ENCODE measurements at places on chromosomes 5 and 9.

DNA sequence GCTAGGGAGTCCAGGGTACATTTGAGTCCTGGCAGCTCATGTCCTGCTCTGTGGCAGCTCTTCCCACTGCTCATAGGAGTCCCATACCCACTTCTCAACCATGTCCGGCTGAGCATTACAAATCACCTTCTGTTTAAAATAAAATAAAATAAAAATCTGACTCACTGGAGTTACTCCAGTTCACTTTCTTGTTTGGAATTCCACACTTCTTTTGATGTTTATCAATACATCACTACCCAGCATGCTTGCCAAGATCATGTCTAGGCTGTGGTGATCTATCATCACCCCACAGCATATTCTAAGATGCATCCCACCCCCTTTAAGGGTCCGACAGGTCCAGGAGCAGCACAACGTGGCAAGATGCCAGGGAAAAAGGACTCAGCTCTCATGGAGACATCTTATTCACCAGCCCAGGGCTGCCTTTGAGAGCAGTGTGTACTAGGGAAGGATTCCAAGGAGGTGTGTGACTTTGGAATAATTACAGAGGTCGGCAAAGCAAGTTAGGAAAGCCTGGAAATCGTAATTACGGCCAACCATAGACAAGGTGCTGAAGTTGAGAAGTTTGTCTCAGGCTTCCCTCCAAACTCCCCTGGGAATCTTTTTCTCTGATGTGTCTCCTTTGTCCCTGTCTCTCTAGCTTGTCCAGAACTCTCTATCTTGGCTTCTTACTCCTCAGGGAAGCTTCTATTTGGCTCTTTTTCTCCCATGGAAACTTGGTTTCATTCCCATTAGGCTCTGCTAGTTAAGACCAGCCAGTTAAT is 111.4 kb upstream of the SLC1A3 start:
- no peak for DNase-seq

- DNase-seq = no peak
These were observed 693.3 kb downstream of the DTWD2 start for GRCh38 chr5:118295045-118295444.

- no peak for DNase-seq
These were observed 379.1 kb upstream of the SMC2 start for GRCh38 chr9:103714992-103715391.

DNA sequence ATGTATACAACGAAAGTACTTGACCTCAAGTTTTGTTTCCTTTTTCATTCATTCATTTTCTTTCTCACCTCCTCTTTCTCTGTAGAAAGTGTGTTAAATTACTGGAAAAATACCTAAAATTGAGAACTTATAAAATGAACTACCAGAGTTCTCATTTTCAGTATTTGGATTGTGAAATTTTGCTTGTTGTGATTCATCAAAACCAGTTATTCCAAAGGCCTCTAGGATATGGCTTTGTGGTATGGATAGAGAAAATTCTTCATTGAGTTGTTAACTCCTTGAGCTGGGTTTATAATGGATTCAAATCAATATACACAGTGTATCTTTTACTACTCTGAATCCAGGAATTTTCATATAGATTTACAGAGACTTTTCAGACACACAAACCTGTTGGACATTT is 287.6 kb downstream of the KDM4C start:
- no peak for DNase-seq

- DNase-seq = no peak
These were observed 5.1 kb downstream of the MLANA start for GRCh38 chr9:5895782-5896181.

DNA sequence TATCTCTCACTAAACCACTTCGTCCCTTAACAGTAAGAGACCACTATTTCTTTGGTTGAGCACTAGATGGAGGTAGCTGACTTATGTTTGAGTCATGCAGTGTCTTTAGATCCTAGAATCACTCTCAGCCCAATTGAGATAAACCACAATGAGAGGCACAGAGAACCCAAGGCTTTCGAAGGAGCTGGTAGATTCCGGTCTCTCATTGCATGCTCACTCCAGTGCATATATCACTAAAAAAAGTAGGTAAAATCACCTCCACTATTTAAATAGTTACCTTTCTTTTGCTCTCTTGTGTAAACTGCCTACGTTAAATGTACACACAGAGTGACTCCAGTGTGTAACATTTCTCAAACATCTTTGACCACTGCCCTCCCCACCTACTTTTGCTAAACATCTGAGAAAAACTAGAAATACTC is 27.6 kb downstream of the ACTL7A start:
- DNase-seq = no peak

DNA sequence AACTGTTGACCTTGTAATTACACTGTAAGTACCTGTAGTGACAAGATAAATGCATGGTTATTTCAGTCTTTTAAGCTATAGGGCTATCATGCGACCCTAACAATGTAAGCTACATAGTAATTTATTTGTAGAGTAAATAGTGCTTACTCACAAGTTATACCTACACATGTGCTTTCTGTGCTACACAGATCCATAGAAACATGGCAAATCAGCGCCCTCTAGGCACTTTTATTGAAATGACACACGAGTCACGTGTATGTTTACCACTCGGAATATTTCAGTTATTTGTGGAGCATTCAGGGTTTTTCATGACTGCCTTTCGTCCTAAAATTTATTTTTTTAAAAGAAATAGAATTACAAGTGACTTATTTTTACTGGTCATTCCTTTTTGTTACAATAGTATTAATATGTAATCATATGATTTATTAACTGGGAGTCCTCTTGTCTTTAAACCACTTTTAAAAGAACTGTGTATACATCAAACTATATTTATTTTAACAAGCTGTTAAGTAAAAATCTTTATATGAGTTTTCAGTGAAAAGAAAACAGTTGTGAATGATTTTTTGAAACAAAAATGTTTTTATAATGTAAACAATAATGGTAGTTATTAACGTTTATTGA is 1242.3 kb upstream of the WWC1 start:
- DNase-seq = no peak

- no peak for DNase-seq
These were observed 59.6 kb downstream of the ARHGAP26 start for GRCh38 chr5:142829801-142830220.

GRCh38 chr5:142104491-142104890 is 4.1 kb upstream of the NDFIP1 start:
- no peak for DNase-seq

DNA sequence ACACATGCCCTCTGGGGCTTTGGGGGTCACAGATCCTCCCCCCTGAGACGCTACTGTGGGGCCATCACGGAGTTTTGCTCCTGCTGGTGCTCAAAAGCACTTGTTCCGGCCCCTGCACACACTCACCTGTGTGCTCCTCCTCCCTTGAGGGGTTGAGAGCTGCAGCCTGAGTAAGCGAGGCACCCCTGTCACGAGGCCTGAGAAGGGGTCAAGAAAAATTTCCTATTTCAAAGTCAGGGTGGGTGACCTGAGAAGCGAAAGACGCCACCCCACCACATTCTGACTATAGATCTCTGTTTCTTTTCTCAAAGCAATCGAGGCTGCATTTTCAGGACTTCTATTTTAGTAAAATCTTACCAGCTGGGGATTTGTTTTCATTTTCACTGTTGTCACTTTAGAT is 138.5 kb downstream of the DCP2 start:
- no peak for DNase-seq

GRCh38 chr5:107869438-107870115 is 198.8 kb upstream of the EFNA5 start:
- DNase-seq = no peak

- DNase-seq = no peak
These were observed 86.9 kb upstream of the SIMC1 start for GRCh38 chr5:176151281-176151680.

DNA sequence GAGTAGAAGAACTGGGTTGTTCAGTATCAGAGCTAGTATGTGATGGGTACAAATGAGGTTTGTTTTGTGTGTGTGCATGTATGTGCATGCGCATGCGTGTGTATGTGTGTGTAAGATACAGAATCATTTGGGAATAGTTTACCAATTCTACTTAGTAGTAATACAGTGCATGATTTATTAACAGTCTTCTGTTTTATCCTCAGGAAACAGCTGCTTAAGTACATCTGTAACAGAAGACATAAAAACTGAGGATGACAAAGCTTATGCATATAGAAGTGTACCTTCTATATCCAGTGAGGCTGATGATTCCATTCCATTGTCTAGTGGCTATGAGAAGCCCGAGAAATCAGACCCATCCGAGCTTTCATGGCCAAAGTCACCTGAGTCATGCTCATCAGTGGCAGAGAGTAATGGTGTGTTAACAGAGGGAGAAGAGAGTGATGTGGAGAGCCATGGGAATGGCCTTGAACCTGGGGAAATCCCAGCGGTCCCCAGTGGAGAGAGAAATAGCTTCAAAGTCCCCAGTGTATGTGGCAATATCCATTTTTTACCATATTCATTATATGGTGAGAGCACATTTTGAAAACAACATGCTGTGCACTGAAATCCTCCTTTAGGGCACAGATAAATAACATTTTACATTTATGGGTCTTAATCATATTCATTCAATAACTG is 228.5 kb downstream of the KDM4C start:
- no peak for DNase-seq

GRCh38 chr9:122277285-122277897 is 12.7 kb downstream of the MRRF start:
- no peak for DNase-seq

- DNase-seq = peak; percentile 84
These were observed 14.0 kb upstream of the TRIM14 start for GRCh38 chr9:98132806-98133631.

- no peak for DNase-seq
These were observed 216.5 kb downstream of the MCTP1 start for GRCh38 chr5:95068289-95068910.

GRCh38 chr5:33470544-33470943 is 29.8 kb downstream of the TARS1 start:
- DNase-seq = peak; percentile 47

GRCh38 chr5:43041110-43041668 is 1.1 kb upstream of the ANXA2R start:
- no peak for DNase-seq

DNA sequence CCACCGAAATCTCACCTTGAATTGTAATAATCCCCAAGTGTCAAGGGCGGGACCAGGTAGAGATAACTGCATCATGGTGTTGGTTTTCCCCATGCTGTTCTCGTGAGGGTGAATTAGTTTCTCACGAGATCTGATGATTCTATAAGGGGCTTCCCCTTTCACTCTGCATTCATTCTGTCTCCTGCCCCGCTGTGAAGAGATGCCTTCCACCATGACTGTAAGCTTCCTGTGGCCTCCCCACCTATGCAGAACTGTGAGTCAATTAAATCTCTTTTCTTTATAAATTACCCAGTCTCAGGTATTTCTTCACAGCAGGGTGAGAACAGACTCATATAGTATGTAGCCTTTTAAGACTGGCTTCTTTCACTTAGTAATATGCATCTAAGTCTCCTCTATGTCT is 128.1 kb upstream of the NR5A1 start:
- DNase-seq = no peak

- no peak for DNase-seq
These were observed 4.2 kb downstream of the SGCD start for GRCh38 chr5:156331181-156331580.

GRCh38 chr5:158544388-158545339 is 555.1 kb downstream of the EBF1 start:
- DNase-seq = no peak

- DNase-seq = no peak
These were observed 72.1 kb downstream of the ABCA1 start for GRCh38 chr9:104855807-104856206.

DNA sequence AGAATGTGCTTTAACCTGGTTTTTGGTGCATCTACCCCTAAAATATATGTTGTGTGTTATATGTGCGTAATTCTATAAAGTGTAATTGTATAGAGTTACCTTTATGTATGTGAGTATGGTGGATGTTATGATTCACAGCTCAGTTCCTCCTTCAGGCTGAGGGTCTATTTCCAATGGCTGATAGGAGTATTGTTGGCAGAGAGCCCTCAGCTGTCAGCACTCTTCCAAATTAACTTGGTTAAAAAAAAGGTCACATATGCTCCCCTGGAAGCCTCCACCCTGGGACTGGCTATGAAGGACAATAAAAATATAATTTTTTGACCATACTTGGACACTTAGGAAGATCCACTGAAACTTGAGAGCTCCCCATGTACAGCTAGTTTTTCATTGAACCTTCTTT is 250.4 kb upstream of the CDH12 start:
- no peak for DNase-seq

GRCh38 chr5:105878402-105878801 is 1792.3 kb downstream of the EFNA5 start:
- no peak for DNase-seq

DNA sequence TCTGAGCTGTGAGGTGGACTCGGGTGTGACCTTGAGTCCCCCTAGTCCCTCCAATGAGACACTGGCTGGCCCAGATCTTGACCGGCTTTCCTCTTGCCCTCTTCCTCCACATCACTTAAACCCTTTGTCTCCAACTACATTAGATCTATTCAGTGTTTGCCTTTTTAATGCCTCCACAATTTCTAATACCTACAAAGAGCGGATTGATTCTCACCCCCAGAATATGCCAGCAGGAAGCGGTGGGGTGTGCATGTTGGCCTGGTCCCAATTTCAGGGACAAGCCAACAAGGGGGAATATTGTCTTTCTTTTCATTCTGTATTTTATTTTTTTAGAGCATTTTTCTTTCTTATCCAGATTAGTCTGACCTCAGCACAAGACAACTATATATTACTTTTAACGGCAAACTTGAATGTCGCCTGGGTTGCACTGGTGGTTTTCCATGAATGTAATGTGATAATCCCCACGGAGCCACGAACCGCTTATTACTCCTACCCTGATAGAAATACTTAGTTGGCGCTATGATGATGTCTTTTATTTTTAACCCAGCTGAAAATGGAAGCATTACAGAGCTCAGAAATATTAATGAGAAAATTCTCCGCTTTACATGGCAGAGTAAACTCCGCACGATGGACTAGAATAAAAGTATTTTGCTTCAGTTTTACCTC is 68.5 kb upstream of the MYO10 start:
- DNase-seq = no peak

- DNase-seq = no peak
These were observed 101.4 kb downstream of the FBXO4 start for GRCh38 chr5:42026446-42026845.

GRCh38 chr5:139699351-139699750 is 51.2 kb downstream of the CXXC5 start:
- DNase-seq = no peak

- DNase-seq = no peak
These were observed 105.9 kb downstream of the GADD45G start for GRCh38 chr9:89710697-89711096.

GRCh38 chr5:51657340-51658240 is 274.3 kb downstream of the ISL1 start:
- no peak for DNase-seq

GRCh38 chr9:116103976-116104820 is 49.4 kb upstream of the PAPPA start:
- DNase-seq = no peak

- no peak for DNase-seq
These were observed 31.5 kb upstream of the NCS1 start for GRCh38 chr9:130140706-130141105.

- DNase-seq = no peak
These were observed 6.0 kb downstream of the EIF4E1B start for GRCh38 chr5:176636426-176636825.

- no peak for DNase-seq
These were observed 108.0 kb upstream of the DPYSL3 start for GRCh38 chr5:147617711-147618350.

Measured in NCI-H524 treated with DMSO at 0.1 percent for 48 hours (cell line).